ENCODE measurements at places on chromosomes 6 and 20.

DNA sequence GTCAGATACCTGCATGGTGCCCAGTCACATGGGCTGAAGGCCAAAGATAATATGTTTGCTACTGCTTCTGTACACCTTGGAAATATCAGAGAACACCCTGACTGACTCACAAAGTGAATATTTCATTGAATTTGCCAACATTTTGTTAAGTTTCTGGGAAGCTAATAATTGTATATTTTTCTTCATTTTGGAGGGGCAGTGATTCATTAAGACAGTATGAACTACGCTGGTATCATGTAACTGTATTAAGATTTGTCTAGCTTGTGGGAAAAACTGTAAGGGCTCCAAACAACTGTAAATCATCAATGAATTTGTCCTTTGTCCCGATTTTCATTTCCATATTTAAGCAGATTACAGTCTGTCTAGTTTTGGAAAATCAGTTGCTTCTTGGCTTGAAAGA, 102.3 kb upstream of the CCN2 start:
- DNase-seq = no peak

DNA sequence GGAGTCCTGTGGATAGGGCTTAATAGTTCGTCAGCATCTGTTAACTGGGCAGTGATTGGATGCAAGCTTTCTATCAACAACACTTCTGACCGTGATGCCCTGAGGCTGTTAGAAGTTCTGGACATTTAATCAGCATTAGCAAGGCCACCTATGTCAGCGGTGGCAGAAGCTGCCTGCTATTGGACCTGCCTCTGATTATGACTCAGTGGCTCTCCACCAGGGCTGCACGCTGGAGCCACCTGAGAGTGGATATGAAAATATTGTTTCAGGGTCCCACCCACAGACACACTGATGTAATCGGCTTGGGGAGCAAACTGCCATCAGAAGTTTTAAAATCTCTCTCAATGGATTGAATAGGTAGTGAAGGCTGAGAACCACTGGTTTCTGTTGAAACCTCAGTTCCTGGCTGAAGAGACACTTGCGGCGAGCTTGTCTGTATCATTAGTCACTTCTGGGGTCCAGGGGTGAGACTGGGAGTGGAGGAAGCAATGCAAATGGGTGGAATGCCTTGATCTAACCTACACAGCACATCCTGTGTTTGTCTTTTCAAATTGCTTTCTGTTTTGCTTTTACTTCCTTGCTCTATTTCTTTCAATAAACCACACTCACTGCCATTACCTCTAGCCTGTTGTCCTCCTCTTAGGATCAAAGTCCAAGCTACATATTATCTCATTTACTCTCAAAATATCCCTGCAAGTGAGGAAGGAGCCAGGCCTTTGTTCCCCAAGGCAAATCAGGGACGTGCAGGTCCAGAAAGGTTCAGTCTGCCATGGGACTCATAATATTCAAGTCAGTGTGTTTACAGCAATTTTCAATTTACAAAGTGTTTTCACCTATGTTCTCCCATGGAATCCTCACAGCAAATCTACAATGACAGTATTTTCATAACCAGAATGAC, 4.2 kb downstream of the CLIC5 start:
- DNase-seq = no peak

- DNase-seq = no peak
Measured at GRCh38 chr6:2853769-2854395, 12.2 kb upstream of the SERPINB1 start.

- no peak for DNase-seq
Measured at GRCh38 chr6:78062993-78063392, 410.2 kb downstream of the MEI4 start.

DNA sequence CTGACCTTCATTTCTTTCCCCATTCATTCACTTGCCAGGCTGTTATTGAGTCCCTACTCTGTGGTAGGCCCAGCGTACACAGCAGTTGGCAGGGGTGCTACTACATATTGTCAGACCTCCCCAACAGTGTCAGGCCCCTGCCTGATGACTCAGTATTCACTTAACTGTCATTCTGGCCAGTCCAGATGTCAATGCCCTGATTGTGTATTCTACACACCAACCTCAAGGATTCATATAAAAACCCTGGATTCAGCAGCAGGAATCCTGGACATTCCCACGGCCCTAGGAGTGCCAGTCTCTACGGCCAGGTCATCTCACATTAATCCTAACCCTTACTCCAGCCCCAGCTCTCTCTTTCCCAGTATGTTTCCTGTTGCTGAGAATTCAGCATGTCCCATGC, 151.5 kb downstream of the TASP1 start:
- DNase-seq = no peak

- no peak for DNase-seq
Measured at GRCh38 chr6:169292338-169293124, 38.9 kb upstream of the THBS2 start.

Measured in Right ventricle myocardium inferior (tissue), 1 donor.